ENCODE measurements at places on chromosomes 1 and 21.

GRCh38 chr1:25952841-25953401 is 44.9 kb downstream of the PAFAH2 start:
- DNase-seq = no peak

DNA sequence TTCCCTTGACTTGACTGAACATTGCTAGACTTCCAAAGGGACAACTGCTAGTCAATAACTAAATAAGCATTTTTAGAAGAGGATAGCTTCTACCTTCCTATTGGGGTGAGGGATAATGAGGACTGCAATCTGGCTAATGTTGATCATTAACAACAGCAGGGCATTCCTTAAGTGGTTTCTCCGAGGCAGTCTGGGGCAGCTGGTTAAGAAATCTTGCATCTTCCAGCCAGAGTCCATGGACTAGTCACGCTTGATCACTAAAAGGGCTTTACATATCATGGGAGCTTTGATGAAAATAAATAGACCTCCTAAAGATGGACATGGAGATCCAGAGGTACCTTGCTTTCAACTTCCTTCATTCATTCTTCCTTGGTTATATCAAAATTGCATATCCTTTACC is 329.4 kb upstream of the ESRRG start:
- no peak for DNase-seq

- no peak for DNase-seq
These were observed 17.2 kb downstream of the CASZ1 start for GRCh38 chr1:10779201-10779600.

GRCh38 chr1:90964444-90965035 is 57.3 kb downstream of the ZNF644 start:
- no peak for DNase-seq

- DNase-seq = no peak
These were observed 23.8 kb downstream of the PLA2G2A start for GRCh38 chr1:19955534-19956170.

GRCh38 chr1:2882966-2883696 is 81.6 kb upstream of the TTC34 start:
- DNase-seq = no peak

DNA sequence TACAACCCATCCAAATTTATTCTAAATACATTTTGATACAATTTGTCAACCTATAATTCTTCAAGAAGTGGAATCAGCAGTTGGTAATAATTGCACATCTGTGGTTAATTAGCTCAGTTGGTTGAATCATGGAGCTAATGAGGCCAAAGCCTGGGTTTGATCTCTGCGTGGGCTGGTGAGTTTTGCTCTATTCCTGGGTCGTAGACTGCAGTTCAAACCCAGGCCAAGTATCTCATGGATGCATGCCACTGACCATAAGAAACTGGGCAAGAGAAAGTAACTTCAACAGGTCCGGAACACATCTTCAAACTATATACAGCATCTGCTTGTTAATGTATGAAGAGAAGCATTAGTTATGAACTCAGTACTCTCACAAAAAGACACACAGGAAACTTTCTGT is 779.7 kb downstream of the USP25 start:
- DNase-seq = no peak

DNA sequence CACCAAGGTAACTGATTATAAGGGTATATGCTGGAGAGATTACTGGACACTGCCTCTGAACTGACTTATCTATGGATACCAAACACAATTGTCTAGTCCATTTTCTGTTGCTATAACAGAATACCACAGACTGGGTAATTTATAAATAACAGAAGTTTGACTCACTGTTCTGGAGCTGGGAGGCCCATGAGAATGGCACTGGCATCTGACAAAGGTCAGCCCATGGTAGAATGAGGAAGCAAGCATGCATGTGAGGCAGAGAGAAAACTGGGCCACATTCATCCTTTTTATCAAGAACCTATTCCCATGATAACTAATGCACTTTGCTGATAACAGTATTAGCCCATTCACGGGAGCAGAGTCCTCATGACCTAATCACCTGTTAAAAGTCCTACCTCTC is 37.4 kb downstream of the FCER1A start:
- no peak for DNase-seq

- DNase-seq = no peak
These were observed 50.2 kb upstream of the DISP3 start for GRCh38 chr1:11428789-11429188.

- no peak for DNase-seq
These were observed 60.7 kb upstream of the CDC42BPA start for GRCh38 chr1:227378871-227379554.
